ENCODE measurements at places on chromosomes 7 and 10.

GRCh38 chr10:110834629-110835301 is 37.0 kb upstream of the PDCD4 start:
- no peak for DNase-seq

- DNase-seq, result no peak
Measured at GRCh38 chr10:67925449-67926005, 41.1 kb downstream of the SIRT1 start.

- no peak for DNase-seq
Measured at GRCh38 chr10:113583571-113583970, 30.7 kb downstream of the HABP2 start.

GRCh38 chr7:92723205-92723604 is 113.2 kb downstream of the CDK6 start:
- DNase-seq, result no peak

DNA sequence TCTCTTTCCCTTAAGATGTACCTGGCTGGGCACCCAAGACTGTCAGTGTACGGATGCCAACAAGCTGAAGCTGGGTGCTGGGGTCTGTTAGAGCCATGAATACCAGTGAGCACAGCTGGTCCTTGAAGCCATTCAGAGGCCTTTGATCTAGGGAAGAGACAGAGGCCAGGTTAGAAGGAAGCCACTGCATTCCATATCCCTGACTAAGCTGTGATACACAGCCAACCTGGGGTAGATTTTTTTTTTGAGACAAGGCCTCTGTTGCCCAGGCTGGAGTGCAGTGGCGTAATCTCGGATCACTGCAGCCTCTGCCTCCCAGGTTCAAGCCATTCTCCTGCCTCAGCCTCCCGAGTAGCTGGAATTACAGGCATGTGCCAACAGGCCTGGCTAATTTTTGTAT is 20.8 kb downstream of the ZDHHC16 start:
- DNase-seq, result no peak

DNA sequence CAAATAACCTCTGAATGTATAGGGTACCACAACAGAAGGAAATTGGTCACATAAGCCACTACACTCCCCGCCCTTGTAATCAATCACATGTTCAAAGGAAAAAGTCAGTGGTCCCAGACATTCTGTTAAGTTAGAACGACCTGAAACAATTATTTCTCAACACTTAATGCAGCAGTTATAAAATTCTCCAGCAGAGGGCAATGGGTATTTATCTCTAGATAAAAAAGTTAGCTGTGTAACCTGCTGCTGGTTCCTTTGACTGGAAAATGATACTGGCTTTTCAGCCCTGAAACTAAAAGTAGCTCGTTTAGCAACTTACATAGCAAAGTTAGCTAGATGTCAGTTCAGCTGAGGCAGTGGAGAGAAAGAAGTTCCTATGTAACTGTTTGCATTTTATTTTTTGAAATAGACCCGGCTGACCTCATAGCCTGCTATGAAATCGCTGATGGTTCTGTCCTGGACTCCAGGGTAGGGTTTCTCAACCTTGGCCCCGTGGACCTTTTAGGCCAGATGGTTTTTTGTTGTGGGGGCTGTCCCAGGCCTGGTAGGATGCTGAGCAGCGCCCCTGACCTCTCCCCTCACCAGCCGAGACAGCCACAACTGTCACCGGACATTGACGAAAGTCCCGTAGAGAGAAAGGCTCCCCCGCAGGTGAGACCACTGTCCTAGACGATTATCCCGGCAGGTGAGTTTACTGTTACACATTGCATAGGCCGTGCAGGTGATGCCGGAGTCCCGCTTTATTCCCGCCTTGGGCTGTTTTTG is 40.2 kb upstream of the PROSER2 start:
- peak; percentile 35 for DNase-seq
